ENCODE measurements at places on chromosomes 2 and 18.

GRCh38 chr2:134441153-134441863, 187.4 kb downstream of the MGAT5 start:
- no peak for DNase-seq

- no peak for DNase-seq
These were observed 131.6 kb downstream of the CABLES1 start for GRCh38 chr18:23266717-23267446.

DNA sequence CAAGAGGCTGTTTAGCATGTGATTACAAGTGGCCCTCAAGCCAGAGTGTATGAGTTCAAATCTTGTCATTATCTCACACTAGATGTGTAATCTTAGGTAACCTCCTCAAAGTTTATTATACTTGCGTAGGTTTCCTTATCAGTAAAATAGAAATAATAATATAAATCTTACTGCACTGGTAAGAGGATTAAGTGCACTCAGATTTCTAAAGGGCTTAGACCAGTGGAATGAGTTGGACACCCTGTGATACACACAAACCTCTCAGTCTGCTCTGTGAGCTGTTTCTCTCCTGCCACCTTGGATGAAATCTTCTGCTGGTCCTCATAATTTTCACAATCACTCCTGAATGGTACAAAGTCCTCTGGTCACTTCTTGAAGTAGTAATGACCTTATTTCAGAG, 145.4 kb upstream of the ZNF516 start:
- DNase-seq = no peak

DNA sequence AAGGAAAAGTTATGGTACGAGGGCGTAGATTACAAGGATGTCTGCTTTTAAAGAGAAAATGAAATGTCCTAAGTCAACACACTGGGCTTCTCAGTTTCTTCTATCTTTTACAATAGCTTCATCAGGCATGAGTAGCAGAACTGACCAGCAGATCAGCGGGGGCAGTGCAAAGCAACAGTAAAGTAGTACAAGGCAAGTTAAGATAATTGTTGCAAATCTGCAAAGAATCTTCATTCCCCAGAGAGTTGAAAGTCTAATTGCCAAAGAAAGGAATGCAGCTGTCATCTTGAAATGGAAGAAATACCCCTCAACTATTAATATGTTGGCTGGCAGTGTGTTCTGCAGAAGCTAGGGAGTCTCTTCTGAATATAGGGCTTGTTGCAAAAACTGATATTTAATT, 60.2 kb upstream of the SLC39A10 start:
- no peak for DNase-seq
